ENCODE measurements at places on chromosomes 12 and 14. TPM values are rescaled to one million over a fixed set of nuclear protein-coding genes. Genes with fewer than 3 reads are reported as not detected.
A peak's percentile ranks its signal among the peaks of the same experiment; 100 is the strongest.

DNA sequence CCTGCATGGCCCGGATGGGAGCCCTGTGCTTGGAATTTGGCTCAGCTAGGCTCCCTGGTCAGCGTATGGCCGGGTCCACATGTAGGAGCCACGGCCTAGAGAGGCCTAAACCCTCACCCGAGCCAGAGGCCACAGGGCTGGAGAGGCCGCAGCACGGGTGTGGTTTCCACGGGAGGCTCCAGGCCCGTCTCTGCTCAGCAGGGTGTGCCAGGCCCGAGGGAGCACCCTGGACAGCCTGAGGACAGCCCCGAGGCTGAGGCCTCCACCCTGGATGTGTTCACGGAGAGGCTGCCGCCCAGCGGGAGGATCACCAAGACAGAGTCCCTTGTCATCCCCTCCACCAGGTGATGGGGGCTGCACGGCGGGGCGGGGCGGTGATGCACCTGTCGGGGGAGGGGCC is 17.6 kb upstream of the TEX22 start:
- no peak for ATAC-seq

DNA sequence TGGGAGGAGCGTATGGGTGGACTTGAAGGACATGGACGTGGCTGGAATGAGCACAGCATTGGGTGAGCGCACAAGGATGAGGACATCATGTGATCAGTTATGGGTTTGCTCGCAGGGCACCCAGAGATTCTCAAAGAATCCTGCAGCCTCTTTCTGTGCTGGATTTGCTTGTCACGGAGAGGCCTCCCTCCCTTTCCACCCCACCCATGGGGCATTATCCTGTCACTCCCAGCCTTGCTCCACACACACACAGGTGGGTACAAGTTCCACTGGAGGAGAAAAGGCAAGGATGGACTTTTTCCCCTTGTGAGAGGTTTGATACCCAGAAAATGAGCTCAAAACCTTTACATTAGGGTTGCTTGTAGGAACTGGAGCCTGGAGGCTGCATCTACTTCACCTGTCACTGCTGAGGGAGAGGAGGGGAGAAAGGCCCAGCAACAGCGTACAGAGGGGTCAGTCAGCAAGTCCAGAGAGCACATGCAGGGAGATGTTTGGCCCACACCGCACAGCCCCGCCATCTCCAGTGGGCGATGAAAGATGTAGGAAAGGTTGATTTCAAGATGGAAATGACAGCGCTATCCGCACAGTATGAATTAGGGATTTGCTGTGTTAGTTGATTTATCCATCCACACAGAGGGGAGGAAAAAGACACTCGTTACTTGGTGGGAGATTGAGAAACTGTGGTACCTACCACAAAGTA is 112.7 kb downstream of the GCH1 start:
- no peak for ATAC-seq

DNA sequence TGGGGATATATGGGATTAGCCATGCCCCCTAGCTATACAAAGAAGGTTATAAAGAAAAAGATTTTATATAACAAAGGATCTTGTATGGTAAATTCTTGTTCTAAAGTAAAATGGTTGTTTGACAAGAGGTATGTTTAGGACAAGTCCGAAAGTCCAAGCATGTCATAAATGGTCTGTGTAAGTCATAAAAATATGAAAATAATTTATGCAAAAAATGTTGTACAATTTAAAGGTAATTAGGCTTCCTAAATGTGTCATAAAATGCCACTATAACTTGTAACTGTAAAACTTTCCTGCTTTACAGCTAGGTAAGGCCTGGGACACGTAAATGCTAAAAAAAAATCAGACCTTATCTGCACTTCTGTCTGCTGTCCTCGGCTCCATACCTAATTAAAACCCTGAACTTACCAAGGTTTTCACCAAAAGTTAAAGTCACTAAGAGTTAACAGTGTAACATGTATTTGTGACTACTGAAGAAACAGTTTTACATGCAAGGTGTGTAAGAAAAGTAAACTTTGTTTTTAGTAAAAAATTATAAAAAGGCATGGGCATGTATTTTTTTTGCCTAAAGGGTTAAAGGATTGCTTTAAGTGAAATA is 110.0 kb upstream of the RESF1 start:
- ATAC-seq: no peak

Gene KRT77
- total RNA-seq: not detected

Gene AKAP3
- total RNA-seq: 0.13 TPM

DNA sequence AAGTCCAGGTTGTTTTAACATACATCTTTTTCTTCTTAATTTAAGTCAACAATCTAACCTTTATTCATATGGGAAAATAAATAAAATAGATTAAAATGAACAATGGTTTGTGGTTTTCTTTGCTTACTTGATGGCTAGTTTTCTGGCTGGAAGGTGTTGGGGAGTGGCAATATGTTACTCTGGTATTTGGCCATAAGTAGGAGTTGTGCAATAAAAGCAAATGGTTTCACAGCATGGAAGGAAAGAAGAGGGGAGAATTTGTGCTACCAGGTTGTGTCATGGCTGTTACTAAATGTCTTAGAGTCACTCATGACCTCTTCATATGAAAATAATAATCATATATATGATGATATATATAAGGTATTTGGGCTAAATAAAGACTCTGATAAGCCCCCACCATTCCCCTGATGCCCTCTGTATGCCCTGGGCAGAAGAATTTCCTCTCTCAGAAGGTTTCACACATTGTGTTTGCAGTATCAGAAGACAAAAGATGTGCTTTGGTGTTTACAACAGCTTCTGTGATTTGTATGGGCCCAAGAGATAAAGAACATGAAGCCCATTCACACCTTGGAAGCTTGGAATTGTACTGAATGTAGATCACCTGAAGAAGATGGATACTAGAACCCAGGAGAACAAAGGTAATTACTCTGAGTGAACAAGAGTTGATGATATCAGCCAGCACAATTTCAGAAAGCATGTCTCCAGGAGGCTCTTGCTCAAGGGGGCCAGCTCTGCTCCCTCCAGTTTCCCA is 160.9 kb downstream of the ALG10B start:
- ATAC-seq: no peak

GRCh38 chr12:94767956-94768355 is 117.6 kb upstream of the TMCC3 start:
- ATAC-seq: no peak

- ATAC-seq: no peak
Measured at GRCh38 chr14:23557521-23557920, 1.4 kb downstream of the THTPA start.

DNA sequence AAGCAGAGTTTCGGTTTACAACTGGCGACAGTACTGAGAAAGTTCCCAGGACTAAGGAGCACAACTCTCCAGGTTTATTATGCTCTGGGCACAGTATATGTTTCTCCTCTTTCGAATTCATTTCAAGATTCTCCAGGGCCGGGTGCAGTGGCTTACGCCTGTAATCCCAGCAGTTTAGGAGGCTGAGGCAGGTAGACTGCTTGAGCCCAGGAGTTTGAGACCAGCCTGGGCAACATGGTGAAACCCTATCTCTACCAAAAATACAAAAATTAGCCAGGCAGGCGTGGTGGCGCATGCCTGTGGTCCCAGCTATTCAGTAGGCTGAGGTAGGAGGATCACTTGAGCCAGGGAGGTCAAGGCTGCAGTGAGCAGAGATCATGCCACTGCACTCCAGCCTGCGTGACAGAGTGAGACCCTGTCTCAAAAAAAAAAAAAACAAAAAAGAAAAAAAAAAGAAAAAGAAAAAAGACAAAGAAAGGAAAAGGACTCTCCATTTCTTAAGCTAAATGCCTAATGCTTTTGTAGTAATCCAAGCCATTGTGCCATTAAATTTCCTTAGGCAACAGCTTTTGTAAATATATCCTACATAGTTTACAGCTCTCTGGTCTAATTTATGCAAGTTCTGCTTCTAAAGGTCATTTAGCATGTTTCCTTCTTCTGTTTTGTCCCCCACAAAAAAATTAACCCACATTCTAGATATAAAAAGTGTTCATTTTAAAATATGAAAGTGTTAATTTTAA is 34.8 kb downstream of the ATL1 start:
- ATAC-seq: no peak

GRCh38 chr12:89661706-89662330 is 46.8 kb downstream of the ATP2B1 start:
- ATAC-seq: no peak

- no peak for ATAC-seq
Measured at GRCh38 chr14:67553547-67553946, 20.5 kb downstream of the PLEKHH1 start.

Gene OAS2
- total RNA-seq: 6.5 TPM

Gene HOXC9
- not detected for total RNA-seq

DNA sequence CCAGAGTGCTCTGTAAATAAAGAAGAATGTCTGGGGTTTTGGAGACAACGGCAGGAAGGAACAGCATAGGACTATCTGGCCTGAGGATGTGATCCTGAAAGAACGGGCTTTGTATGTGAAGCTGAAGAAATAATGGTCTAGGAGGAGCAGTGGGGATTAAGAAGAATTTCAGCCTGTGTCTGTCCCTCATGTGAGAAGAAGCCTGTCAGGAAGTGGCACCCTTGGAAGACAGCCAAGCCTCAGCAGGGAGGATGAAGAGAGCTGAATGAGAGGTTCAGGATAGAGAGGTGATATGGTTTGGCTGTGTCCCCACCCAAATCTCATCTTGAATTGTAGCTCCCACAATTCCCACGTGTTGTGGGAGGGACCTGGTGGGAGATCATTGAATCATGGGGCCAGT is 56.9 kb upstream of the TCL1A start:
- ATAC-seq: no peak

GRCh38 chr14:36655963-36656686 is 5.5 kb upstream of the PAX9 start:
- ATAC-seq: no peak

GRCh38 chr12:29971446-29971845 is 187.7 kb upstream of the TMTC1 start:
- ATAC-seq: no peak

DNA sequence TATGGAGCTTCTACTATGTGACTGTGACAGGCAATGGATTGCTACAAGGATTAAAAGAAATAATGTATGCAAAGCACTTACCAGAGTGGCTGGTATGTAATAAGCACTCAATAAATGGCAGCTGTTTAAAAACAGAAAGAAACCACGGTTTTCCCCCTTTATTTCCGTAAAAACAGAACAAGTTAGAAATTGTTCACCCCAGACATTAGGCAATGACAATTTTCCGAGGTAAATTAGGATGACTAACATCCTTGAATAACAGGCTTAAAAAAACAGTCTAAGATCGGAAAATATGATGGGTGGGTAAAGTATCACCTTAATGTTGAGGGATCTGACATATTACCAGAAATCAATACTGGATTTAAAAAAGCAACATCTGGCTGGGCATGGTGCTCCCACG is 20.9 kb upstream of the CNIH1 start:
- no peak for ATAC-seq

Gene RHEBL1
- not detected for total RNA-seq

Gene DEPDC4
- total RNA-seq: not detected

- no peak for ATAC-seq
Measured at GRCh38 chr12:45191239-45191638, 24.7 kb upstream of the ANO6 start.

Gene SLC5A8
- total RNA-seq: not detected

DNA sequence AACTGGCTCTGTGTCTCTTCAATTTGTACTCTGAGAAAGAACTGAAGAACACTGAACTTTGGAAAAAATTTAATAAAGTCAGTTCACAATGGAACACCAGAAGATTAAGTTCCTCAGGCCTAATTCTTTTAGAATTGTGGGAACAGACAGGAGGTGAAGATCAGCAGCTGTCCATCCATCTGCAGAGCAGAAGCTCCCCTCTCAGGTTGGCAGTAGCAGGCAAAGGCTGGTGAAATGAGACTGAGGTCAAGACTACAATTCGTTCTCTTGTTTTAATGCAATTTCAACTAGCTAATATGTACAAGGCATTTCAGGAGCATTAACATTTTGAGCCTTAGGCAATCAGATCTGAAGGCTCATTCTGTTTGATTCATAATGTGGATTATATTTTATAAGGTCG is 10.3 kb upstream of the TRHDE start:
- no peak for ATAC-seq

Gene OR6C2
- total RNA-seq: not detected

GRCh38 chr12:84502907-84503787 is 409.5 kb downstream of the SLC6A15 start:
- no peak for ATAC-seq

- no peak for ATAC-seq
Measured at GRCh38 chr14:52558688-52559087, 6.1 kb downstream of the GPR137C start.

- ATAC-seq: no peak
Measured at GRCh38 chr12:130764475-130765185, 48.5 kb upstream of the RIMBP2 start.

- ATAC-seq: peak; percentile 80
Measured at GRCh38 chr14:68577802-68578541, 214.9 kb downstream of the ZFP36L1 start.

GRCh38 chr12:58919231-58920101 is 838 bp downstream of the LRIG3 start:
- peak; percentile 20 for ATAC-seq

DNA sequence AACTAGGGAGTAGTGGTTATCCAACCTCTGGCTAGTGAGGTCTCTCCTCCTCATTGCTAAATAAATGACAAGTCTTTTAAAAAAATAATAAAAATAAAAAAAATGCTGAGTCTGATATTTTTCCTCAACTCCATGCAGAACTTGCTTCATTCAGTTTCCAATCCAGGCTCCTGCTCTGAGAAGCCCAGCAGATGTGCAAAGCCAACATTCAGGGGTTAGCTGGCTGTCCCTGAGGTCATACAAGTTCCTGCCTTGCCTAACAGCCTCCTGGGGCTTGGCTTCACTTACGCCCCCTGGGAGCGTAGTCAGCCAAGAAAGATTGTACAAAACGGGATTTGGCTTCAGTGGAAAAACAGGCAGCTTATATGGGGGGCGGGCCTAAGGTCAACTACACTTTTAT is 23.3 kb downstream of the RTRAF start:
- peak; percentile 78 for ATAC-seq

- no peak for ATAC-seq
Measured at GRCh38 chr14:76760331-76761135, 735 bp upstream of the VASH1 start.

DNA sequence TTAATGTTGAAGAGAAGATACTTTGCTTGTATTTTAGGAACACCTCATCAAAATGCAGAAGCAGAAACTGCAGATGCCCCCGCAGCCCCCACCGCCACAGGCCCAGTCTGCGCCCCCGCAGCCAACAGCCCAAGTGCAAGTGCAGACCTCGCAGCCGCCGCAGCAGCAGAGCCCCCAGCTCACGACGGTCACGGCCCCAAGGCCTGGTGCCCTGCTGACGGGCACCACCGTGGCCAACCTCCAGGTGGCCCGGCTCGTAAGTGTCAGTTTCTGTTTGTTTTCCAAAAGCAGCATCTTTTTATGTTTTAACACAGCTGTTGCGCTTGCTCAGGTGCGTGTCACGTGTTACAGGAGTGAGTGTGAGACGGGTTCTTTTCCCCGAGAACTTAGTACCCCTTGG is 79.5 kb downstream of the DDX51 start:
- ATAC-seq: no peak

Gene CD69
- total RNA-seq: 1.3 TPM

Gene POP5
- 42.0 TPM for total RNA-seq

GRCh38 chr12:77893918-77894317 is 63.2 kb downstream of the NAV3 start:
- ATAC-seq: no peak

Gene NKX2-8
- total RNA-seq: not detected

GRCh38 chr12:91171476-91171875 is 11.1 kb downstream of the DCN start:
- ATAC-seq: no peak

- ATAC-seq: no peak
Measured at GRCh38 chr14:92464716-92465115, 48.9 kb upstream of the RIN3 start.
